ENCODE measurements at places on chromosomes 1 and 21.
A peak's percentile ranks its signal among the peaks of the same experiment; 100 is the strongest.

GRCh38 chr1:57250021-57250420, 173.8 kb downstream of the DAB1 start:
- DNase-seq: no peak

GRCh38 chr1:62144238-62144831, 50.3 kb upstream of the L1TD1 start:
- DNase-seq: peak; percentile 74

DNA sequence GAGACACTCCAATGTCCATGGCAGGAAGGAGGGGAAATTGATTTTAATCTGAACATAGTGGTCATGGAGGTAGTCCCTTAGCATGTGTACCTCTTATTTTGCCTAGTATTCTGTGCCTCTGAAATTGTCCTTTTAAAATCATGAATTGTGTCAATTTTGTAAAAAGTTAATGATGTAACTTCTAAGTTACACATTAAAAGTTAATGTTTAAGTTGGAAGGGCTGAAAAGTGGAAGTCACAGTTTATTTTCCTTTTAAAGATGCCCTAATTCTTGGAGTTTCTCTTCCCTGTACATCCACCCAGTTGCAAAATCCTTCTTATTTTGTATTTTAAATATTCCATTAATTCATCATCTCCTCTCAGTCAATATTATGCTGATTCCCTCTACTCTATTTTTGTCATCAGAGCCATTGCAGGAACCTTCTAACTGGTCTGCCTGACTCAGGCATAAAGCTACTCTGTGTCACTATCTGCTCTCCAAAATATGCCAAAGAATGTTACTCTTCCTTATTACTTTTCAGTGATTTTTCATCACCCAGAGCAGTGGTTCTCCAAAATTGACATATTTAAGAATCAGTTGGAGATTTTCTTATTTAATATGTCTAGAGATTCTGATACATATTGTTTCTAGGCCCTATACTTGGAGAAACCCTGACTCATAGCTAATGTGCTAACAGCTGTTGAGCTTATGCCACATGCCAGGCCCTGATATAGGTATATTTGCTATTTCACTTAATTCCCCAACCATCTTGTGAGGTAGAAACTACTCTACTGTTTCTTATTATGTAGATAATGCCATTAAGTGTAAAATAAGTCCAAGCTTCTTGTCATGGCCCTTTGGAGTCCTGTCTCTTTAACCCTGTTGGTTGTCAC, 5.1 kb downstream of the HOOK1 start:
- DNase-seq: no peak

DNA sequence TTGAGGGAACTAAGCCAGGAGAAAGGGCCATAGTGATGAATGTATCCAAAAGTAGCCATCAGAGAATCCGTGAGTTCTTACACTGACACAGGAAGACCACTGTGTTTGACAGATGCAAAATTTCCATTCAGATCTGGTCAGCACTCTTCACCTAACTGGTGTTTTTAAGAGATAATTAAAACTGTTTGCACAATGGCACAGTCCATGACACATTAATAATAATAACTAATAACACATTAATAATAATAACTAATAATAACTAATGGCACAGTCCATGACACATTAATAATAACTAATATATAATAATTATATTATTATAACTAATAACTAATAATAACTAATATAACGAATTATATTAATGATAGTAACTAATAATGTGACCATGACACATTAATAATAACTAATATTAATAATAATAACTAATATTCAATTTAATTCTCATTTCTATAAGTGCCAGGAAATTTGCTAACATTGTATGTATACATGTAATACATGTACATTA, 195.8 kb downstream of the RGS7 start:
- no peak for DNase-seq

DNA sequence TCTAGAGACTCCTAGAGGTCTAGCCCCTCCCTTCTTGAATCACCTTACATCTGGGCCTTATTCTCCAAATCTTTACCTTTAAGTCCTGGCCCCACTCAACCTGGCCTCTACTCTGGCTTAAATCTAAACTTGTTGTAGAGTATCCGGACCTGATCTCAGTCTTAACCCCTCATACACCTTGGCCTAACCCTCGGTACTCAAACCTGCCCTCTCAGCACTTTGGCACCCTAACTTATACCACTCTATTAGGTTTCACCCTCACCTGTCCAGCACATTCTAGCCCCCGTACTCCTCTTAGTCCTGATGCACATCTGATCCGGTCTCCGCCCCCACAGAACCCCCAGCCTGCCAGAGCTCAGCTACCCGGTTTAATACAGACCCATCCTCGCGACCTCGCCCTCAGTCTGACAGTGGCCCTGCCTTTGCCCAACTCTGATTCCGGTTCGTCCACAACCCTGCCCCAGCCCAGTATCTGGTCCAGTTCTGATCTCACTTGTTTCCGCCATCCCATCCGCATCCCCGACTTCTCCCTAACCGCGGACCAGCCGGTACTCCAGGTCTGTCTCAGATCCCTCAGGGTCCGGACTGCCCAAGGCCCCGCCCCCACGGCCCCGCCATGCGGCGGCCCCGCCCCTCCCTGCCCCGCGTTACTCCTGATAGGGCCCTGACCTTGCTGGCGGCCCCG, 1.5 kb downstream of the TRIM62 start:
- DNase-seq: no peak

DNA sequence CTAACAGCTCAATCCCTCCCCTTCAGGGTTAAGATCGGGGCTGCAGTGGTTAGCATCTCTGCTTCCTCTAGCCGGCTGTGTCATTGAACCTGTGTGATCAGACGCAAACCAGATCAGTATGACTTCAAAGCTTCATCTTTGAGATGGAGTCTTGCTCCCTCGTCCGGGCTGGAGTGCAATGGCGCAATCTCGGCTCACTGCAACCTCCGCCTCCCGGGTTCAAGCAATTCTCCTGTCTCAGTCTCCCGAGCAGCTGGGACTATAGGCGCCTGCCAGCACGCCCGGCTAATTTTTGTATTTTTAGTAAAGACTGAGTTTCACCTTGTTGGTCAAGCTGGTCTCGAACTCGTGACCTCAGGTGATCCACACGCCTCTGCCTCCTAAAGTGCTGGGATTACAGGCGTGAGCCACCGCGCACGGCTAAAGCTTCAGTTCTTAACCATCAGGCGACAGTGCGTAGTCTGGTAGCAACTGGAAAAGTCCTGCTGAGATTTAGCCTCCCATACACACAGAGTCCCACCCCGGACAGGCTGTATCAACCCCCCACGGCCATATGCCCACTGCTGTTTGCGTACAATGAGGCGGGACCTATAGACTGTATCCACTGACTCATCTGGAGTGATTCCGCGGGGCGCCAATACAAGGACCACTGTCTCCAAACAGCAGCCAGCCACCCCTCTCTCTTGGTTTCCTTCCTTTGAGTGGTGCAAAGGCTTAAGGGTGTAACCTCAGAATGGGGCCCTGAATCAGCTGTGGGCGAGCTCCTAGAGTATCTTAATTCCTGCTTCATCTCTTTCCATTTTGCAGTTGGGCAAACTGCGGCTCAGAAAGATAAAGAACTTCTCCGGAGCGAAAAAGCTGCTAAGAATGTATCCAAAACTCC, 23.3 kb downstream of the CELA3A start:
- peak; percentile 93 for DNase-seq

GRCh38 chr21:45294509-45295291, 7.0 kb upstream of the POFUT2 start:
- DNase-seq: no peak

DNA sequence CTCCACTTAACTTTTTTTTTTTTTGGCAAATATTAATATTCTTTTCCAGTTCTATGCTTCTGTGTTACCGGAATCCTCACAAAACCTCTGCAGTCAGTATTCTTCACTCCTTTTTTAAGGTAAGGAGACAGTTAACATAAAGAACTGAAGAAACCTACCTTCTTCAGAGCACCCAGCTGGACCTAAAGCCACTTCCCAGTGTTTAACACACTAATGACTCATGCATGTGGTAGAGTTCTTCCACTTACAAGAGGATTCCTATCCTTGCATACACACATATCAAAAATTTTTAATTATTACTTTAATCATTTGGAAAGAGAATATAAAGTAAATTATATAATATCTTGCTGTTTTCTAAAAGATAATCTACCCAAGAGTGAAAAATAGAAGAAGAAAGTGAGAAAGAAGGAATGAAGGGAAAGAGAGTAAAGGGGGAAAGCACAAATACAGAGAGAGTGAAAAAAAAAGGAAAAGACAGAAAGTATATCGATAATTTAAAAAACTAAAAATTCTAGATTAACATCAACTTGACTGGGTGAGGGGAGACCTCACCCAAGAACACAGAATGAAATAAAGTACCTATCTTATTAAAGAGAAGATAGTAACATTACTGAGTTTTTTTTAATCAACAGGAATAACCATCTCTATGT, 54.9 kb downstream of the ENAH start:
- DNase-seq: no peak

- DNase-seq: no peak
These were observed 18.4 kb downstream of the CEP170 start for GRCh38 chr1:243236604-243237252.

DNA sequence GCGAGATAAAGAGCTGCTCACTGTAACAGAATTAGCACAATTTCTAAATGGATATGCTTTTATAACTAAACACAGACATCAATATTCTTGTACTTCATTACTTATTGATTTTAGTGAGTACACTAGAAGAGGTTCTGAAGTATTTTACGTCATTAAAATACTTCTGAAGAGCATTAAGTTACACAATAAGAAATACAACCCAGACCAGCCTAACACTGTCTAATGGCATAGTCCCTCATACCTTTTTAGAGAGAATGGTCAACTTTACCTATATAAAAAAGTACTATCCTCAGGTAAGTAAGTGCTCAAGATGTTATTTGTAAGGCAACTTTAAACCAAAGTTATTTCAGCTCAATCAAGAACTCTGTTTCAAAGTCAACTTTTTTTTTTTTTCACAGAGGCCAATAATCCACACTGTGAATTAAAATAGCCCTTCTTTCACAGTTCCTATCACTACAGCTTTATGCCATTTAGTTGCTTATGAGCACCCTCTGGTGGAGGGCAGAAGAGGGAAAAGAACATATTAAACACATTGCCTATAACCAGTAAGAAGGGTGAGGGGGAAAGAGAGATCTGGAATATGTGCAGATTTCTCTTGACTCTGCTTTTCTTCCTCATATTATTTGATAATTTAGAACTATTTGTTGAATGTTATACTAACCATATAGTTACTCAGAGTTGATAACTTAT, 182.1 kb upstream of the DMRTA2 start:
- DNase-seq: peak; percentile 68

GRCh38 chr1:65372557-65372956, 47.9 kb upstream of the LEPR start:
- DNase-seq: no peak

- no peak for DNase-seq
These were observed 14.6 kb downstream of the ZBTB21 start for GRCh38 chr21:41995577-41995976.

GRCh38 chr21:28393279-28393678, 599.4 kb downstream of the LTN1 start:
- no peak for DNase-seq

DNA sequence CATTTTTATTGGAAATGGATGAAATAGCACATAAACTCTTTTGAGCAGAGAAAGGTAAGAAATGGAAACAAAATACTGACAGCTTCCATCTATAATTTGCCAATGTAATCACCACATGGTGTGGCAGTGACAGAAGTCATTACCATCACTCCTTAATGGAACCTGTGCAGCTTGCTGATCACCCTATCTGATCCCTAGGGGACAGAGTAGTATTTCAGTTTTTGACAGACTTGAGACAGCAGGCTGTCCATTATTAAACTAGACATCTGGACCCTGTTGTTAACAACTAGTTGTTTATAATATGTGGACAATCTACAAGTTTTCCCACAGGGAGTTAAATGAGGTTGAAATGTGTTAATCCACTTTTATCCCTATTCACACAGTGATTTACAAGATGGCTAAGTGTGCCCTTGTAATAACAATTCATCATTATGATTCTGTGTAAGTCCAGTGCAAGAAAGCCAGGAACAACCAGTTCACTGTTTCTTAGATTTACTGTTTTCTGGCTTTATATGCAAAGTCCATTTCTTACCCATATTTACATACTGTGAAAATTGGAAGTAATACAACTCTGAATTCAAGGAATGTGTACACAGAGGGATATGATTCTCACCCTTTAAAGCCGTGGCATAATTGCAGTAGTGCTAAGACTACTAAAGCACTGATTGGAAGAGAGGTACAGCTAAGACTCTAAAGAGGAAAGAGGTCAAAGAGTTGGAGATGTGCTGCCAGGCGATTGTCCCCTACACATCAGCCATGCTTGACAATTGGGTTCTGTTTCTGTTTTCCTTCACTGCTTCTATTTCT, 9.1 kb downstream of the KCNT2 start:
- no peak for DNase-seq

- peak; percentile 24 for DNase-seq
These were observed 157.6 kb downstream of the PGBD5 start for GRCh38 chr1:230268371-230269170.

- DNase-seq: no peak
These were observed 51.7 kb upstream of the POU3F1 start for GRCh38 chr1:38098101-38098847.

GRCh38 chr1:151508833-151509232, 2.4 kb upstream of the CGN start:
- DNase-seq: no peak

DNA sequence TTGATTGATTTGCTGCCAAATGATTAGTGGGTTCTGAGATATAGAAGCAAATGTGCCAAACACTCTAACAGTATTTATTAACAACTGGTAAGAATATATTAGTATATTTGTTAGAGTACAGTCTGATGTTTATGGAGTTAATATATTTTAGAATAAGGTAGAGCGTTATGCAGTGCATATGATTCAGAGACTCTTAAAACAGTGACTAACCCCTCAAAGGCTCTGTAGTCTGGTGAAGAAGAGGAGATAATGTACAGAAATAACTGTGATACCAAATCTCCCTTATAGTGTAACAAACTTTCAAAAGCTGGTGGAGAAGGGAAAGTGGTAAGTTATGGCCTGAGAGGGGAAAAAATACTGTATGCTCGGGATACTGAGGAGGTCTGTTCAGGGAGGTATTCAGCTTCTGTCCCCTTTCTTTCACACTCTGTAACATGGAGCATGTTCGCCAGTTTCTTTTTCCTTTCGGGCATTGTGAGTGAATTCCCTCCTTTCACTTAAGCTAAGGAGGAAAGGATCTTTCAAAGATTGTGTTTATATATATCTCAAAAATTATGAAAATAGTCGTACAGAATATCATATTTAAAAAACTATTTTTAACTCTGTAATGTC, 121.2 kb downstream of the ADGRL2 start:
- DNase-seq: no peak

DNA sequence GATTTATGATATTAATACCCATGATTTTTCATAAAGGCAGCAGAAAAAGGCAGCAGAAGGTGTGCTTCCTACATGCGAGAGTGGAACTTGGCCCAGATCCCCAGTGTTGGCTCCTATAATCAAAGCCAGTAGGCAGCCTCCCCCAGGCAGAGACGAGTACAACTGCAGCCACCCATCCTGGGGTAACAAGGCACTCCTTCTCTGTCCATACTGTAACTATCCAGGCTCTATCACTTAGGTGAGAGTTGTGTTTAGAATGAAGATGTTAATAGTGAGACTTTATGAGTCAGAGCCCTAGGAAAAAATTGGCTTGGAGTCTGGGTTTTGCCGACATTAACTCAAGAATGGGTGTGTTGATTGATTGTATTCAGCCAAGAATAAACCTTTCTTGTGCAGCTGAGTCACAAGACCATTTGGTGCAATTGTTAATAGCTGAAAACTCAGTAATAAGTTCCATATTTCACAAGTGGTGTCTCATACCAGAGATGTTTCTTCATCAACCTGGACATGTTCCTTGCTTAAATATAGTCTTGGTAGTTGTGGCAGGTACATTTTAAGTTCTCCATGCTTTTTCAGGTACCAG, 322.3 kb downstream of the DUSP10 start:
- DNase-seq: no peak
